ENCODE measurements at places on chromosomes 2 and 18.

- no peak for DNase-seq
Measured at GRCh38 chr18:77131100-77131651, 1.4 kb downstream of the MBP start.

DNA sequence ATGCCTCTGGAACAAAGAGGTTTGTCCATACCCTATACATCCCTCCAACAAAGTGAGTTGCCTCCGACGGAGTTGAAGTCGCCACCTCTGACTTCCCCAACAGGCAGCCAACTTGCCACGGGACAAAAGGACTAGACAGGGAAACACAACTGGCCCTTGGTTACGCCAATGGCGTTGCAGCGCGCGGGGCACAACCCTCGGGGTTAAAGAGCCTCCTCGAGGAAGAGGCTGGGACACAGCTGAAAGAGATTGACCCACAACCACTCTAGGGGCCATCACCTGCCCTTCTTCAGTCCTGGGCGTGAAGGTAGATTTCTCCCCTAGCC is 545 bp downstream of the GTF3C2 start:
- peak; percentile 76 for DNase-seq

GRCh38 chr2:224657349-224657748 is 58.8 kb downstream of the CCDC195 start:
- DNase-seq, result peak; percentile 23

GRCh38 chr2:235492850-235493344 is 946 bp upstream of the AGAP1 start:
- DNase-seq, result peak; percentile 70

GRCh38 chr2:241897231-241897916 is 27.8 kb downstream of the RTP5 start:
- no peak for DNase-seq

DNA sequence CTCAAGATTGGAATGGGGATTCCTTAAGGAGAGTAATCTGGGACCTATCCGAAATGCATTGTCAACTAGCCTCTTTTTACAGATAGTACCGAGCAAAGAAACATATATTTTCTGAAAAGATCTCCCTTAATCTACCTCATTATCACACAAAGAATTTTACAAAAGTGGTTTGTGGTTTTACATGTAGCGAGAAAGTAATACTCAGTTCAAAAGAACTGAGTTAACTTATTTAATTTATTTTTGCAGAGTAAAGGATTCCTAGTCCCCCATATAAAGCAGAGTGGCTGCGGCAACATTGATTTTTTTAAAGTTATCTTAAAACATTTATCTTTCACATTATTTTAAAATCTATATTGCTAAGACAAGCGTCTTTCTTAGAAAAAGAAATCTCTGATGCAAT is 15.9 kb upstream of the SOS1 start:
- DNase-seq, result no peak

- peak; percentile 91 for DNase-seq
Measured at GRCh38 chr2:150675807-150676206, 188.3 kb upstream of the RND3 start.
